Activated T-cell treated with anti-CD3 and anti-CD28 coated beads, Interleukin-2, amount 50 U/mL, for 24 hours (primary cell): ENCODE measurements at places on chromosomes 3 and 15.

DNA sequence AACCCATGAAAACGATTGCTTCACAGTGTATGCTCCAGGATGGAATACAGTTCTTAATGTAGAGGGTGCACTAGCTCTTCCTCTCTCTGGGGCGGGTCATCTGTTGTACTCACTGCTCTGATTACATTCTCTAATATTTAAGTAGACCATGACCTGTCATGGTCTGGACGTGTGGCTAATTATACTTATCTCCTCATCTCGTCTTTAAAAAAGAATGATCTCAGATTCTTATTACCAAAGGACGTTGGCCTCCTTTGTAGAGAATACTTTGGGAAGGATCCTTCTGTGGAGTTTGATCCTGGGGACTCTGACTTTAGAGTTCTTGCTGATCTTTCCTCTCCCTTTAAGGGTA, 48.4 kb upstream of the TRAK1 start:
- DNase-seq, result no peak

- DNase-seq, result no peak
These were observed 89.7 kb downstream of the EEFSEC start for GRCh38 chr3:128242818-128243601.

DNA sequence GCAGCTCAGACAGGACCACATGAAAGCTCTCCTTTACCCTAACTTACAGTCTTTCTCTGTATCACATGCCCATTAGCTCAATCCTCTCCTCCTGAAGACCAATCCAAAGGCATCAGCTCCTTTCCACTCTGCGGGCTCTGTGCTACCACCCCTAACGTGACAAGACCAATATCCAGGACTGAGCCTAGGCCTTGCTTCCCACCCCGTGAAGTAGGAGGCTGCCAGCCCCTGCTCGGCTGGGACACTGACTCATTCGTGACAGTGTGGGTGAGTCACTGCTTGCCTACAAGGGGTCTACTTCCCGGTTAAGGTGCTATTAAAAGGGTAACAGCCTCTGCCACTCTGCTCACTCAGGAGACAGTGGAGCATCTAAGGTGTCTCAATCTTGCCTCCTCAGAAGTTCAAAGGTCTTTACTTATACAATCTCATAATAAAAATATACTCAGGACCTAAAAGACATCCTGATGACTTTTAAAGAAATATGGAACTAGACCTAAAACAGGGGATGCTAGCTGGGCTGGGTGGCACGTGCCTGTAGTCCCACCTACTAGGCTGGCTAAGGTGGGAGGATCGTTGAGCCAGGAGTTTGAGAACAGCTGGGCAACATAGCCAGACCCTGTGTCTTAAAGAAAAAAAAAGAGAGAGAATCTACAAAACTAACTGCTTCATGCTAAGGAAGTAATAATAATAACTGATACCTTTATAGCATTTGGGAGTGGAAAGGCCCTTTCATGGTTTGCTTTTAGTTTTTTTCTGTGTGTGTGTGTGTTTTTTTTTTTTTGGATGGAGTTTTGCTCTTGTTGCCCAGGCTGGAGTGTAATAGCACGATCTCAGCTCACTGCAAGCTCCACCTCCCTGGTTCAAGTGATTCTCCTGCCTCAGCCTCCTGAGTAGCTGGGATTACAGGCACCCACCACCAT, 55.0 kb downstream of the TMEM44 start:
- DNase-seq, result peak; percentile 53

DNA sequence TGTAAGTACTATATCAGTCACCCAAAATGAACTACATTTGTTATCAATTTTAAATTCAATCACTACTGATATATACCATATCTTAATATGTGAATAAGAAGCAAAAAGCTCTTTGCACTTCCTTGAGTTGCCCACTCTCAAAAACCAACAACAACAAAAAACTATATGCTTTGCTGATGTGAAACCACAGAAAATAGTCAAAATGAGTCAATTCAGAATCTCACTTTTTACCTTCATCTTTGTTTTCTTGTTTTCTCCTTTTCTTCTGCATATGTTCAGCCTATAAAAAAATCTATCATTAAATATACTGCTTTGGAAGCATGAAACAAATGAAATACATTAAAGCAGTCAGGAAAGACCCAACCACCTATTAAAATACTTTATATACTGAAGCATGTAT, 80.7 kb downstream of the UBR1 start:
- no peak for DNase-seq

GRCh38 chr3:190541008-190541407, 27.1 kb downstream of the IL1RAP start:
- no peak for DNase-seq

DNA sequence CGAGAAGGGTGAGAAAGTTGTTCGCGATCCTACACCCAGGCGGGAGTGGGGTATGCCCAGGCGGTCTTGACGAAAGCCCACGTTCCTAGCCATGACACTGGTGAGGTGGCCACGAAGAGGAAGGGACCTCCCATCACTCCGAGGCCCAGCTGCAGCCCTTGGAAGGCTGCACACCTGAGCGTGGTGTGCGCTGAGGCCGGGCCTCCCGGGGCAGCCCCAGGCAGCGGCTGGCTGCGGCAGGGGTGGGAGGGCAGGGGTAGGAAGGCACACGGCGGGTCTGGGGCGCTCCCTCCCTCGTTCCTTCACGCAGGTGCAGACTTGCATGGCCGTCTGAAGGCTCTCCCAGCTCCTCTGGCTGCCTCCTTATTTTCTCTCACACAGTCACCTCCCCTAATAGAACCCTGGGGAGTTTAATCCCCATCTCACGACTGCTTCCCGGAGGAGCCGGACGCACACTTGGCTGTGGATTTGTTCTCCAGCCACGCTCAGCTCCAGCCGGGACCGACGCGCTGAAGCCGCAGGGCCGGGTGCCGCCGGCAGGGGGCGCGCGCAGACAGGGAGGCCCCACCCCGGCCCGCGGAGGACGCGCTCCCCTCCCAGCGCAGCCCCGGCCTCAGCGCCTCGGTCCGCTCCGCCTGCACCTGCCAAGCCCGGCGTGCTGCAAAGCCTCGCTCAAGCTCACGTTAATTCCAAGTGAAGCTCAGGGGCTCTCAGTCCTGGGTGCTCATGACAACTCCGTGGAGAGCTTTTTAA, 37.8 kb upstream of the MUC4 start:
- no peak for DNase-seq

DNA sequence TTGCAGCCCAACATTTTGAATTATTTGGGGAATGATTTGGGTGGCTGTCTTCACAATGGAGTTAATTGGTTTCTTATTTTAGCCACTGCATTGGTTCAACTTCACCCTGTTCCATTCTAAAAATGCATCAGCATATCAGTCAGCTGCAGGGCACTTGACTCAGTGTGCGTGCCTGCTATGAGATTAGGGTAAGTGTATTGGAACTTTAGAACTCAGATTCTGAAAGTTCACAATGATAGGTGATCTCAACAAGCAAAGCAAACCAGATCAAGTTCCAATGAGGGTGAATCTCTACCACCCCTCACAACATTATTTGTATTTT, 265.0 kb downstream of the ZPLD1 start:
- no peak for DNase-seq

DNA sequence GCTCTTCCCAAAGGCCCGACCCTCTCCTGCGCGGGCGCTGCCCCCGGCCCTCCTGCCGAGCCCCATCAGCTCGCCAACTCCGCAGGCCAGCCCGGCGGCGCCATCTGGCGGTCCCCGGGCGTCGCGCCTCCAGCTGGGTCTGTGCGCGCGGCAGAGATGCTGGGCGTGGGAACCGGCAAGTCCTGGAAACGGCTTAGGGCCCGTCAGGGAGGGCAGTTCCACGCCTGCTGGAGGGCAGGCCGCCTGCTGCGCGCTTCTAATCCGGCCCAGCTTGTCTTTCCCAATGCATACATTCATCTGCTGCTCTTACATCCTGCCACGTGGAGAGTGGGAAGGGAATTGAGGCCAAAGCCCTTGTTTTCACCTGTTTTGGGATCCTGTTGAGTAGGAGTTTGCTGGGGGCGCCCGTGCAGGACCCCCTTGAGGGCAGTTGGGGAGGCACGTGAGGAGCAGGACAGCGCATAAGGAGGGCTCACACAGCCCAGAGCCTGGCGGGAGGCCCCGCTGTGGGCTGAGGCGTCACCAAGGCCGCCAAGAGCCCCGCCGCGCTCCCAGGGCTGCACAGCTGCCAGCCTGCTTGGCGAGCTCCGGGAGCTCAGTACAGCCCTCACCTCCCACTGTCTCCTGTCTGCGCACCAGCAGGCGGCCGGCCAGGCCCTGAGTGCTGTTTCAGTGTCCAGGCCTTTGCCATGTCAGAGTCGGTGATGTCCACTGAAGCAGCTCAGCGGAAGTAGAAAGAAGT, 165.6 kb downstream of the NSMCE3 start:
- peak; percentile 79 for DNase-seq

DNA sequence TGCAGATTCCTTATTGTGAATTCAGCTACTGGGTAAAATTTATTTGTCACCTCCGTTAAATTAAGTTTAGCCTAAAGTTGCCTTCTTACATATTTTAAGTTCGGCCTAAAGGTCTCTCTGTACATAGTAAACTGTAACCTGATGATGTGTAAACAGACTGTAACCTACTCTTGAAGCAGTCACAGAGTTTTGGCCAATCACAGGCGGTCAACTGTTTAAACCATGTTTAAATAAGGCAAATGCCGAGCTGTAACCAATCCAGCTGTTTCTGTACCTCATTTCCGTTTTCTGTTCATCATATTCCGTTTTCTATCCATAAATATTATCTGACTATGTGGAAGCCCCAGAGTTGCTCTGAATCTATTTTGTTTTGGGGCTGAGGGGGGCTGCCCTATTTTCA, 2.4 kb upstream of the ADAMTSL3 start:
- no peak for DNase-seq

DNA sequence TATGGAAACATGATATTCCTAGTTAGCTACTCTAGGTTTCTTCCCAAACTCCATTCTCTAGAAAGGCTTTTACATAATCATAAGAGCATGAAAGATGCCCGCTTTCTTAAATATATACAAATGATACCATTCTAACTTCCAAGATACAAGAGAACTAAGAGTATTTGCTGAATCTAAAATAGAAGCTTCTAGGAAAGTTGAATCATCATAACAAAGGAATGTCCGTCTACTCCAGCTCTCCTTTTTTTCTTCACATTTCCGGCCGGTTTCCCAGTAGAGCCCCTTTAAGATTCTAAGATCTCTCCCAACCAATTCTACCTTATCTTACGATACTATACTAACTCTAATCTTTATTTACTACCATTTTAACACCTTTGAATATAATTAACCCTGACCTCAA, 60.1 kb downstream of the RAD18 start:
- DNase-seq, result no peak

GRCh38 chr3:171966533-171967136, 72.7 kb upstream of the FNDC3B start:
- DNase-seq, result no peak

GRCh38 chr15:60568301-60568742, 89.4 kb upstream of the ICE2 start:
- DNase-seq, result no peak

DNA sequence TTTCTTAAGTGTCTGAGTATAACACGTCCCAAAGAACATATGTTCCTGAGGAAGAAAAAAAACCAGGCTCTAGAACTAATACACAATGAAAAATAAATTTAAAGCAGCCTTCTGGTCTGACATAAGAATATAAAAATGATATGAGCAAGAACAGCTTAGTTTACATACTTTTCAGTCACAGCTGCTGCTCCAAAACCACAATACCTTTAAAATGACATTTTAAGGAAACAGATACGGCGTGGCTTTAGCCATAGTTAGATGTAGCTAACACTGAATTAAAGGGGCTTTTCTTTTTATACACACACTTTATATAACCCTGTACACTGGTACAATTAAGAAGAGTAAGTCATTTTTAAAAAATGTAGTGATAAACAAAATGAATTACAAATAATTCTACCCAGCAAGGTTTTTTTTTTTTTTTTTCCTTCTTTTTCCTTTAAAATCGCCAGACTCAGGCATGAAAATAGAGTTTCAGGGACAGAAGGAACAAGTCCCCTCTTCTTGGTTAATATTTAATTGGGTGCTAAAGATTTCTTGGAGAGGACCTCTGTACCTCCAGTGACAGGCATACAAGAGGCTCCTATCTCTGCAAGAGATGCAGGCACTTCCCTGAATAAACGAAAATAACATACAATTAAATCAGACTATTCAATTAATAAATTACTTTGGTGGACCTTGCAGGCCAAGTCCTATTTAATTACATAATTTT, 265.6 kb downstream of the FOXP1 start:
- DNase-seq, result no peak

DNA sequence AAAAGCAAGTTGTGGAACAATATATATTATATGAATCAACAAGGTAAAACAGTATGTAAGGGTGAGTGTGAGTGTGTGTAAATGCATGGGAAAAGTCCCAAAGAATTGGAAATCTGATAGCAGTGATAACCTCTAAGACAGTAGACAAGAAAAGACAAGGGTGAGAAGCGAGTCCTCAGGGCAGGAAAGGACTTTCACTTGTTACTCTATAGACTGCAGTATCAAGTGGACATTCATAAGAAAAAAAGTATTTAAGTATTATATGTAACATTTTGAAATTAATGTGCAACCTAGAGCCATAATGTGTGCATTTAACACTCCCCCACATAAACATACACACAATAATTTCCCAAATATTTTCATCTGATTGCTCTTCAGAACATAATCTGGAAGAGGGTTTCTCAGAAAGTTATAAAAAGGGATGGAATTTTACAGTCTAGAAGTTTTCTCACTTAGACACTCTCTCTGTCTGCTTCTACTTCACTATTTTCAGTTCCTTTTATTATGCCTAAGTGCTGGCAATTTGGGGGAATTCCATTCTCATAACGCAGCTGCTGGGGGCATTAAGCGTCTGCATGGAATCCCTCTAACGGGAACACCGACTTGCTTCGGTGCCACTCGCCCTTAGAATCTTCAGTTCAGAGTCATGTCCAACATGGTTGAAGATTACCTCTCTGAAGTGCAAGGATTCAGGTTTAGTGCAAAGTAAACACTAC, 50.0 kb upstream of the CDIN1 start:
- DNase-seq, result no peak

DNA sequence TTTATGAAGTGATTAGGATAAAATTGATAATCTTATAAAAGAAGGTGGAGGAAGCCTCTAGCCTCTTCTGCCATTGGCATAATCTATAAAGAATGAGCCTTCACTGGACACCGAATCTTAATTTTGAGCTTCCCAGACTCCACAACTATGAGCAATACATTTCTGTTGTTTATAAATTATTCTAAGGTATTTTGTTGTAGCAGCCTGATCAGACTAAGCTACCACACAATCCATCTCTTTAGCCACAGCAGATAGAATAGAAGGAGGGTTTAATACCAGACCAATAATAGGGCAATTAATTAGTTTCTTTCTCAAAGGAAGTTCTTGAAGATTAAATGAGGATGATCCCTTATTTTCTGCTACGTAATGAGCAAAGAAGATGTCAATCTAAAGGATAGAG, 33.3 kb downstream of the SUCNR1 start:
- no peak for DNase-seq
